Skeletal muscle cell (primary cell): ENCODE measurements at places on chromosomes 12 and 14.

- no peak for DNase-seq
These were observed 357.3 kb upstream of the DDHD1 start for GRCh38 chr14:53510281-53510912.

GRCh38 chr12:13864081-13864673, 117.2 kb downstream of the GRIN2B start:
- DNase-seq: peak; percentile 16

DNA sequence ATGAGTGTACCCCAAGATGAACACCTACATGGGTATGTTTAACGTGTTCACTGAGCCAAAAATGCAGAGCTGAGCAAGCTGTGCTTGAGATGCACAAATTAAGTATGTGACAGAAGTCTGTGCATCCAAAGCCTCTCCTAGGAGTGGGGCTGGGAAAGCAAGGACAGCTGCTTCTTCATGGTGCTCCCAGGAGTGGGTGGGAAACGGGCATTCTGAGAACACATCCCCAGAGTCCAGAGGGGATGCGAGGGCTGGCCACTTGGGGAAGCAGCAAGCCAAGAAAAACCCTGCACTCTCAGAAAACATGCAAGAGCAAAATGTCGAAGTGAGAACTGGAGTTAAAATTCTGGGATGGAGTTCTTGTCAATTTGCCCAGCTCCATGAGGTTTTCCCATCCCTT, 414.3 kb downstream of the BCAT1 start:
- no peak for DNase-seq

DNA sequence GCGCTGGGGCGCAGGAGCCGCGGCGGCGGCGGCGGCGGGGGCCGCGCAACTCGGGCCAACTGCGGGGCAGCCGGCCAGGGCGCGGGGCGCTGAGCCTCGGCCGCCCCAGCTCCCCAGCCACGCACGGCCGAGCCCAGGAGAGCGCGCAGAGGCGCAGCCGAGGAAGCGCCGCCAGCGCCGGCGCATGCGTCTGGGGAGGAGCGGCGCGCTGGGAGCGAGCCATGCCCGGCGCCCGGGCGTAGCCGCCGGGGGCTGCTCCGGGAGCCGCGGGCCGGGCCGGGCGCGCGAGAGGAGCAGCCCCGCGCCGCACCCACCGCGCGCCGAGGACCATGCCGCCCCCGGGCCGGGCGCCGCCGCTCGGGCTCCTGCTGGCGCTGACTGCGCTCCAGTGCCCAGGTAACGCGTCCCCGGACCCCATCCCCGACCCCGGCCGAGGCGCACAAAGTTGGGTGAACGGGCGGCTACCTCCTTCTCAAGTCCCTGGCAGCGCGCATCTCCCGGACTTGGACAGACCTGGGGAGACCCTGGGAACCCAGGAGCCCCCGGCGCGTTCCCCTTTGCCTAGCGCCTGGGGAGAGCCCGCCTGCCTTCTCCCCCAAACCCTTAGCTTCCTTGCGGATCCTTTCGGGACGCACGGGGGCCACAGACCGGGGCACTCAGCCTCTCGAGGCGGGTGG, 121.4 kb downstream of the AACS start:
- DNase-seq: no peak

DNA sequence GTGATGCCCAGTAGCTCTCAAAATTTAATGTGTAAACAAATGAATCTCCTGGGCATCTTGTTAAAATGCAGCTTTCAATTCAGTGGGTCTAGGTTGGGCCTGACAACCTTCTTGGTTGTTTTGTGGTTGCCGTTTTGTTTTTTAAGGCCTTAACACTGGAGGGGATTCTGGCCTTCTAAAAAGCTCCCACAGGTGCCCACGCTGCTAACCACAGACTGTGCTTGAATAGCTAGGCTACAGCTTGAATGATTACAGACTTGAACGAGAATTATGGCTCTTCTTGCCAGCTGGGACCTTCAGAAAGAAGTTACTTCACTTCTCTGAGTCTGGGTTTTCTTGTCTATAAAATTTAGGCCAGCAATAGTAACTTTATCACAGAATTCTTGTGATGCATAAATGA, 1.3 kb upstream of the FLVCR2 start:
- no peak for DNase-seq

DNA sequence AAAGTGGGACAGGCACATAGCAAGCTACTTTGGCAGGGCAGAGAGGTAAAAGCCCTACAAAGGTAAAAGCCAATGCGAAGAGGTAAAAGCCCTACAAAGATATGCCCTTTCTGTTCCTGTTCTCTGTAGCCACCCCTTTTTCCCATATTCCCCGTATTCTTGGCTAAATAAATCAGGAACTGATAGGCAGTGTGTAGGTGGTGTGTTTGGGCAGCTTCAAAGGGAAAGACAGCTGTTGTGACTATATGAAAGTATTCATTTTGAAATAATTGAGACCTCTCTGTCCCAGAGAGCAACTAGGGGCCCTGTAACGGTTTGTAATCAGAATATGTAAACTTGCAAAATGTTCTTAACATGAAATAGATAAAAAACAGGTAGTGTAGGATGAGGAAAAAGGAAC, 11.3 kb upstream of the SLC41A2 start:
- no peak for DNase-seq

- DNase-seq: no peak
These were observed 173.2 kb upstream of the GRIP1 start for GRCh38 chr12:66852091-66852490.

- peak; percentile 68 for DNase-seq
These were observed 2.0 kb upstream of the ATN1 start for GRCh38 chr12:6925540-6926279.
